Glomerular endothelial cell (primary cell): ENCODE measurements at places on chromosomes 7 and 10.

GRCh38 chr10:80473692-80474596 is 19.8 kb downstream of the TSPAN14 start:
- no peak for DNase-seq

DNA sequence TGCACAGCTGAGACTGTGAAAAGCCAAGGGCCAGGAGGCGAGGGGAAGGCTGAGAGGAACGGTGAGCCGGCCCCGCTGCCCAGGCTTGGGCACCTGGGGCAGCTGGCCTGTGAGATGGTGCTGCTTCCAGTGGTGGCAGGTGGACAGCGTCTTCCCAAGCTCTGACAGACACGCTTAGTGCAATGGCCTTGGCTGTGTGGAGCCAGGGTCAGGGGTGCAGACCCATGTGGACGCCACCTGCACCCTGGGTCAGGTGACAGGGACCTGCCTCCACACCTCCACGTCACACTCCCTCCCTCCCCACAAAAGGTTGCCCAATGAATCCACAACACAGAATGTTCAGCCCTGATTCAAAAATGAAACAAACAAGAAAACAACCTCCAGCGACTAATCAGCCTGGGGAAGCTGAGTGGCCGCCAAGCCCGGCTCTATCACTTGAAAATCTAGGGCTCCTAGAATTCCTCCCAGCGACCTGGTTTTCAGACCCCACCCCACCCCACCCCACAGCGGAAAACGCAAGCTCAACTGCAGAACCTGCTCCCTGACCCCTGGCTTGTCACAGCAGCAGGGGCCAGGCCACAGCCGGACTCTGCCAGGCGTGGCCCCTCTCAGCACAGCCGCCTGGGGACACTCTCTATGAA is 54.3 kb downstream of the PRKAG2 start:
- no peak for DNase-seq

GRCh38 chr7:23721456-23721855 is 11.4 kb downstream of the STK31 start:
- no peak for DNase-seq

GRCh38 chr7:155844019-155844453 is 31.8 kb upstream of the SHH start:
- no peak for DNase-seq

DNA sequence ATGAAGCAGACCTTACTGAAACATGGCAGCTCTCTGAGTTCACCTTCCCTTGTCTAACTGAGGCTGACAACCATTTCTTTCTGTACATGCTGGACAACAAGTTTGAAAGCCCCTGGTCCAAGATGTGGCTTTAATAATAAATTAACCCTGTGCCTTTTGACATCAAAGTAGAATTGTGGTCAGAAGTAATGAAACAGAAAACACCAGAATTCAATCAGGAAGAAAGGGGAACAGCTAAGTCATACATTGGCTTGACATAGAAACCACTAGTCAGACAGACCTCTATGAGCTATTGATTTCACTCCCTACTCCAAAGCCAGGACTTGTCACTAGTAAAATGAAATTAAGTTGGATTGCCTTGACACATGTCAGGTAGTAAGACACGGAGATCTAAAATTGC is 175.2 kb upstream of the ASAH2 start:
- no peak for DNase-seq

DNA sequence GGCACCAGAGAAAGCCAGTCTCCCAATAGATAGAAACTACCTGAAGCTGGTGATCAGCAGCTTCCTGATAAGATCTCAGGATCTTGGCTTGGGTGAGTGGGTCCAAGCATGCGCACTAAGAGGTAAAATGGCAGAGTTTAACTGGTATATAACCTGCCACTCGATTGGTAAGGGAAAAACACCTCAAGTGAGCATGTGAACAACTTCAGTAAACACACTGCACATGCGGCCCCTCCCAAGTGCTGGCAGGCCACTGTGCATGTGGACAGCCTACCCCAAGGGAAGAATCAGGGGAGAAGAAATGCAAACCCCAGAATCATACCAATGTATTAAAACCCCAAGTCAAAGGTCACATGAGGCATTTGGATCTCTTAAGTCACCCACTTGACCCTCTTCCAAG is 17.7 kb upstream of the PON1 start:
- DNase-seq, result no peak

DNA sequence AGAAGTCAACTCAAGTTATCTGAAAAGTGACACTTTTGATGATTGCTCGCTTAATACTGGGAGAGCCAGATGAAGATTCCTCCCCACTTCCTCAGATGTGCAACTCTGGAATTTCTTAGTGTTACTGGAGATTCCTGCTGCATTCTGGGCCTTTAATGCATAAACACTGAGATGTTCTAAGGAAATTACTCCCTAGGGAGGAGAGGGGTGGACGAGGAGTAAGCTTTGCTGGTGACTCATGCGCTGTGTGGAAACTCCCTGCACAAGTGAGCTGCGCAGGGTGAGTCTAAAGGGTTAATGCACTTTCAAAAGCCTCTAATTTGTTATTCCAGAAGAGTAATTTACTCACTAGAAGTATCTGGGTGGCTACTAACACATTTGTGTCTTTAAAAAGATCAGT is 46.3 kb downstream of the EGFR start:
- no peak for DNase-seq

- DNase-seq, result no peak
Observed at GRCh38 chr7:17882685-17883084, 57.6 kb downstream of the SNX13 start.

- DNase-seq, result no peak
Observed at GRCh38 chr10:35425595-35425994, 89.3 kb downstream of the CCNY start.

GRCh38 chr7:2732959-2733584 is 45.1 kb downstream of the AMZ1 start:
- DNase-seq, result no peak

- no peak for DNase-seq
Observed at GRCh38 chr7:117176206-117176605, 146.7 kb downstream of the WNT2 start.

DNA sequence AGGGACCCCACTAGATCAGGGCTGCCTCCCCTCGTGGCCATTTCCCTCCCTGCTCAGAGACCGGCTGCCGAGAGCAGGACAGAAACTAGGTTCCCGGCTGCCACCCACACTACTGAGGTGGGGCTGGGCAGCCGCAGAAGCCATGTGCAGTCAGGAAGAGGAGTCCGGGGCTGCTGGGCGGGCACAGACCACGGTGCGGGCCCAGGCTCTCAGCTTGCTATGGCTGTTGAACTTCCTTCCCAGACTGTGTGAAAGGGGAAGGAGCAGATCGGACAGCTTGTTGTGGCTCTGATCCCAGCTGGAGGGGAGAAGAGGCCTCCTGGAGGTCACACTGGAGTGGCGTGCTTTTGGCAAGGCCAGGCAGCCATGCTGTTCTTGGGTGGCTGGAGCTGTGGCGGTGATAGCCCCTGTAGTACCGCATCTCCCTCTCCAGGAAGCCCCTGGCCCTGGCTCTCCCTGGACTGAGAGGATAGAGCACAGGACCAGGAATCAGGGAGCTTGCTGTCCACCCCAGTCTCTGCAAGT is 56.8 kb downstream of the HK1 start:
- DNase-seq, result no peak

DNA sequence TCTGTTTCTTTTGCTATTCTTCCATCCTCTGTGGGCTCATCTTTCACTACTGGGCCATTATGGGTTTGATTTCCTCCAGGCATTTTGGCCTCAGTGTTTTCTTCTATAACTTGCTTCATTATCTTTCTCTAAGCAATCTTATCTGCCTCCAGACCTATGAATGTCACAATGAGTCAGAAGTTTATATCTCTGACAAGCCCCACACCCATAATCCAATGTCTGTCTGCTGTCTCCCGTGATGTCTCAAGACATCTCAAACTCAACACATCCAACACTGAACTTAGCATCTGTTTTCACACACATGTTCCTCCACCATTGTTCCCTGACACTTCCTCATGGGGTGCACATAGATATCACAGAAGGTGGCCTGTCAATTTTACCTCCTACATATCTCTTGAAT is 46.7 kb upstream of the RHOBTB1 start:
- DNase-seq, result no peak

GRCh38 chr10:4532976-4533375 is 293.0 kb upstream of the AKR1E2 start:
- DNase-seq, result no peak

DNA sequence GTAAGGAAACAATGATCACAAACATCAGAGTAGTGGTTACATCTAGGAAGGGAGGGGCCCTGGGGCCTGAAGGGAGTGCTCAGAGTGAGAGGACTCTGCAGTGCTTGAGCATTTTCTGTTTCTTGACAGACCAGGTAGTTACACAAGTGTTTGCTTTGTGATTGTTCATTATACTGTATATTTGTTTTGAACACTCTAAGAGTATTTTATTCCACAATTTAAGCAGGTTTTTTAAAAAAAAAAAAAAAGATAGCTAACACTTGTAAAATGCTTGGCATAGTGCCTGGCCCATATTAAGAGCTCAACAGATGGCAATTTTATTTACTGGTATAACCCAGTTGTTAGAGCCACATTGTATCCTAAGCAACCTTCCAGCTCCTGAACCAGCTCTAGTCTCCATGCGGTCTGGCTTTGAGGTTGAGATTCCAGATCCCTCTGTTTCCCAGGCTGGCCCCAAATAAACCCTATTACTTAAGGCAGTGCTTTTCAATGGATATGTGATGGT is 20.1 kb upstream of the ATXN7L1 start:
- no peak for DNase-seq

GRCh38 chr10:122144199-122144598 is 126.9 kb upstream of the BTBD16 start:
- DNase-seq, result no peak

- no peak for DNase-seq
Observed at GRCh38 chr10:91360461-91360860, 49.7 kb upstream of the HECTD2 start.

- DNase-seq, result no peak
Observed at GRCh38 chr10:17758200-17758599, 6.2 kb downstream of the TMEM236 start.

DNA sequence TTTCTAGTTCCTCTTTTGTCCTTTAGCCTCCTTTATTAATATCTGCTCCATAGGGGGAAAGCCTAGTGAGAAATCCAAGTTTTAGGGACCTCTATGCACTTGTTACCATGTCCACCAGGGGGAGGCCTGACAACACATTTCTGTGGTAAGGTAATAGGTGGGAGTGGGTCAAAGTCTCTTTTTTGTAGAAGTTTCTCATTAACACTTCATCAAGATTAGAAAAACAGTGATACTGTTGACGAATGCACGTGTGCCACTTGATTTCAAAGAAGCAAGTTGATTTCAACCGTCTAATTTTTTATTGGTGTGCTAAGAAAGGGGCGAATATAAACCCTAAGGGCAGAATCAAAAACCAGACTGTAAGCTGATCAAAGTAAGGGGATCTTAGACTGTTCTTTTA is 30.6 kb downstream of the CISD1 start:
- DNase-seq, result no peak

DNA sequence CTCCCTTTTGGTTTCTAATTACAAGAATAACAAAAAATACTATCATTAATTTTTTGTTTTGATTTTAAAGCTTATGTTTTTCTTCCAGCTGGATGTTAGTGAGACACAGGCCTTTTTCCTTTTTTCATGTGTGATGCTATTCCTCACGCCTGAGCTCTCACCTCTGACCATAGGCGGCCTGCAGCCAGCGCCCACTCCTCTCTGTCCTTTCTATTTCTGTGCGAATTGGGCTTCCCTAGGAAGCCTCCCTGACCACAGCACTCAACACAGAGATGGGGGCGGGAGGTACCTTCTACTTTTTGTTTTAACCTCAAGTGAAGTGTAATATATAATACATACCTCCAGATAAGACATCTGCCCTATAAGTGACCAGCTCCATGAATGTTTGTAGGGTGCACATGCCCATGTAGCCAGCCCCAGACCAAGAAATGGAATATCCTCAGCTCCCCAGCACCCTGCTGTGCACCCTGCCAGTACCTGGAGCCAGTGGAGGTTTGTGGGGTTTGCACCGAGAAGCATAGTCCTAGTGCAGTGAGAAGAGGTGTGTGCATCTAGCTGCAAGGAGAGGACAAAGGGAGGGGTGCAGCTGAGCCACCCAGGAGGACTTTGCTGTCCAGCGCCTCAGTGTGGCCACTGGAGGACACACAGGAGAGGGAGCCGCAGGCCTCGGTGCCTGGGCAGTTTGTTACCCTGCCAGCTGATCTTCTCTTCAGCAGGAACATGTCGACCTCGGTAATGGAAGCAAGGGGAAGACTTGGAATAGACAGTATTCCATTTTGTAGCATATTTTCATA is 38.5 kb downstream of the BNIP3 start:
- DNase-seq, result no peak

GRCh38 chr10:79417731-79418130 is 27.7 kb downstream of the ZCCHC24 start:
- DNase-seq, result no peak

- no peak for DNase-seq
Observed at GRCh38 chr7:1794888-1795542, 124.9 kb downstream of the ELFN1 start.

DNA sequence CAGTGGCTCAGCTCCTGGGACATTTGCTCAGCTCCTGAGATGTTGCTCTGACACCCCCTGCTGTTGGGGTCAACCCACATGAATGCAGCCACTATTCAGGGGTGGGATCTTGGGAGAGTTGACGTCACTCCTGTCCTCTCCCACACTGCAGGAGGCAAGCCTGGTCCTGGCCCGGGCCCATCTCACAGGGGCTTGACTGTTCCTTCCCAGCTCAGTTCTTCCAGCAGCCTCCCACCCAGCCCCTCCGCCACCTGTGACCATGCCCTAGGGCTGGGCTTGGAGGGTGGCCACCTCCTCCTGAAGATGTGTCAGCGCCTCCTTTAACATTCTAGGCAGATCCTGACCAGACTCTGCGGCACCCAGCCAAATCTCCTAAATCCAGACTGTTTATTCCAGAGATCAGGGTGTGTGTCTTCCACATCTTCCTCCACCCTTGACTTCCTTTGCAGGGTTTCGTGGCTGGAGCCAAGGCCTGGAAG is 19.1 kb upstream of the OPALIN start:
- DNase-seq, result no peak

GRCh38 chr7:73904219-73905137 is 43.5 kb downstream of the TMEM270 start:
- DNase-seq, result no peak

DNA sequence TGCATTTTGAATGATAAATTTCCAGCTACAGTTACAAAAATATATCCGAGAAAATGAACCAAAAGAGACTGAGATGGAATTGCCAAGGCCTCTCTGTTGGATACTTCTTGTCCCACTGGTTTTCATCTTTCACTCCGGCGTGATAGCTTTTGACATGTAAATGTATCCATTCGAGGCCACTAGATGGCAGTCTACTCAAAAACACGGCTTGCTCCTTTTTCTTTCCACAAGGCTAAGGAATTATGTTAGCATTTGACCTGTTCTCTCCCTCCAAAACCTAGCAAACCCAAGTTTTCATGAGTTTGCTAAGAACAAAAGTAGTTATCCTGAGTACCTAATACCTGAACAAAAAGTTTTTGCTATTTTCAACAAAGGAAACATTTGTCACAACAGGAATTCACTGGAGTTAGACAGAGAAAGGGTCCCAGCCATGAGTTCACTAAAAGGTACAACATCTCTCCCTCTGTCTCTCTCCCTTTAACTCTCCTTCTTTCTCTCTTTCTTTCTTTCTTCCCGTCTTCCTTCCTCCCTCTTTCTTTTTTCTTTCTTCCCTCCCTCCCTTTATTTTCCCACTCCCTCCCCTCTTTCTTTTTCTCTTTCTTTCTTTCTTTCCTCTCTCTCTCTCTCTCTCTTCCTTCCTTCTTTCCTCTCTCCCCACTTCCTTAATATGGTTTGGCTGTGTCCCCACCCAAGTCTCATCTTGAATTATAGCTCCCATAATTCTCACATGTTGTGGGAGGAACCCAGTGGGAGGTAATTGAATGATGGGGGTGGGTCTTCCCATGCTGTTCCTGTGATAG is 207.9 kb upstream of the MYO3A start:
- DNase-seq, result peak; percentile 25
